ENCODE measurements at places on chromosomes 16 and 17.
A peak's percentile ranks its signal among the peaks of the same experiment; 100 is the strongest.

GRCh38 chr16:15993946-15994665 lies 44.7 kb downstream of the ABCC1 start:
- no peak for DNase-seq

DNA sequence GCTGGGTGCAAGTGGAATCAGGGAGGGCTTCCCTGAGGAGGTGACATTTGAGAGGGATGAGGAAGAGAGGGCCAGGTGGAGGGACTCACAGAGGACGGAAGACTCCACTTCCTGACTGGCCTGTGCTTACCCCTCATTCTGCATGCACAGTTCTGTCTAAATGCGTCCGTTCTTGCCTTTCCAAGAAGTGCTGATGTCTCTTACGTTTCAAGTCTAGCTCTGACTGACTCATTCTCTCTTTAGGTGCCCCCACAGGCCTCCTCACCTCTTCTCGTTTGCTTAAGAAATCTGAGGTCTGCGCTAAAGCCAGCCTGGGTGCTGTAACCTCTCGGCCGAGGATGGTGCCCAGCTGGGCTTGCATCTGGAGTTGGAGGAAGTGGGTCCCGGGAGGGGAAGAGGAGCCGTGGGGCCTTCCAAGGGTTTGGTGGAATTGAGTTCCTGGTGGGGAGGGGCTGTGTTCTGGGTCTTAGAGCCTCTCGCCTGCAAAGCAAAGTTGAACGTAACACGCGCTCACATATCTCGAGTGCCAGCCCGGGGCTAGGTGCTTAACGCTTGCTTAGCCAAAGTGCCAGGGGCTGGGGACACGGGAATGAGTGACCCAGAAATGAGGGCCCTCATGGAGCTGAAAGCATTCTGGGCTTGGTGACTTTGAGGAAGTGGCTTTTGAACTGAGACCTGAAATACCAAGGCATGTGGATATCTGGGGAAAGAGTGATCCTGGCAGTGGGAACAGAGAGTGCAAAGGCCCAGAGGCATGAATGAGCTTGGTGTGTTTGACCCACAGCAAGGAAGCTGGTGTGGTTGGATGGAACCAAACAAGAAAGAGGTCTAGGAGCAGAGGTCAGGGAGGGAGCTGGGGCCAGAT lies 4.8 kb downstream of the IL4R start:
- no peak for DNase-seq

DNA sequence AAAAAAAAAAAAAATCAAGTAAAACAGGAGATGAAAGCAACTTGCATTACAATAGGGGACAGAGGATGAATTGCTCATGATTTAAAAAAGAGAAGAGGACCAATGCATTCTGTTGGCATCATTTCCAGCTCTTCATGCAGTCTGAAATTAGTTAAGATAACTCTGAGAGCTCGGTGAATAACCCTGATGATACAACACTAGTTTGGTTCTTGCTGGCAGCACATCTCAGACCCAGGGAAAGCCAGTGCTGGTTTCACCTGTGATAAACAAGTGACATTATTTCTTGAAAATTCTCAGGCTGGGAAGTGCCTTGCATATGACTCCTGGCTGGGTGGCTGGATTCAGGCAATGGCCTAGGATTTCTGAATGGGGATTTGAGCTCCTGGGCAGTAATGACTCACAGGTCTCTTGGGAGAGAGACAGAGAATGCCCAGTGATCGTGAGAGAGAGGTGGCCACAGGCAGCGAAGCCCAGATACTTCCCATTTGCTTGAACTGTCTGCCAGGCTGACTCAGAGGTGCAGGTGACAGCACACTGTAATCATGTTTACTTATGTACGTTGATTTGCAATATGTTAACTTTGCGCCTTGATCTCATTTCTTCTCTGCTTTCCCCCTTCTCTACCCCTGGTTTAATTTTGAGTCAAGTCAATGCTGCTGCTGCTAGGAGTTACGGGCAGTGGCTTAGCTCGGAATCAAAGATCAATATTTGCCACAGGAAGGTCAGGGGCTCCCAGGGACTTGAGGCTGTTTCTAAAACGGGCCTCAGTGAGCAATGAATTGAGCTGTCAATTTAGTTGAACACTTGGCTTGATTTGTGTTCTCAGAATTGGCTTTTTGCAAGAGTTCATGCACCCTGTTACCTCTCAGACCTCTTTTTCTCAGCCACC lies 27.1 kb downstream of the ARSG start:
- peak; percentile 9 for DNase-seq

DNA sequence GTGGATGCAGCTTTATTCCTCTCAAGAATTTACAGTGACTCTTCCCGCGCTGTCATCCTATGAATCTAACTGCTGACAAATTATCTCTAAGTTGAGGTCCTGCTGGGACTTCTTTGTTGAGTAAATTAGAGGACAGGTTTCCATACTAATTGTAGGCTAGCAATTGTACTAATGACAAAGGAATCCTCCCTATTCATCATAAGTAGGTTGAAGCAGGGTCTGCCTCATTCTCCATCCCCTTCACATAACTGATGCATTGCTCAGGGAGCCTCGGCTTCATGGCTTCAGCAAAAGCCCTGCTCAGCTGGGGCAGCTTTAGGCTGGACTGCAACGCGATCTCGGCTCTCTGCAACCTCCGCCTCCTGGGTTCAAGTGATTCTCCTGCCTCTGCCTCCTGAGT lies 83.1 kb upstream of the IRX6 start:
- DNase-seq: no peak

DNA sequence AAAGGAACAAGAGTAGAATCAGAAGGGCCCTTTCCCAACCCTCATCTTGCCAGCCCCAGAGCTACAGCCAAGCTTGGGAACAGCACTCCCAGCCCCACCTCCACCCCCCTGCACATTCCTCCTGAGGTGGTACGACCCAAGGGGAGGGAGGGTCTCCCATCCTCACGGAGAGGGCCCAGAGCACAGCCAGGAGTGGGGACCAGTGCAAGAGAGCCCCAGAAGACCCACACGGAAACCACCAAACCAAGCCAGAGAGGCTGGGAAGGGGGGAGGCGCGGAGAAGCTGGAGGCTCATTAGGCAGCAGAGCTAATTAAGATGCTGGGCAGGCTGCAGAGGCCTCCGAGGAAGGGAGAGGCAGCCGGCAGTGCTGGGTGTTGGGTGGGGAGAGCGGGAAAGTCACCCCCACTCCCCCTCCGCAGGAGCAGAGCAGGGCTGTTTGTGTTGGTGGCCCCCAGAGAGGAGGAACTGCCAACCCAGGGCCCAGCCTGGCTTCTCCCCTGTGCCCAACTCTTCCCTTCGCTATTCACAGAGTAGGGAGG lies 2.4 kb downstream of the CACNB1 start:
- DNase-seq: no peak

GRCh38 chr17:418421-418751 lies 65.8 kb upstream of the RPH3AL start:
- no peak for DNase-seq

DNA sequence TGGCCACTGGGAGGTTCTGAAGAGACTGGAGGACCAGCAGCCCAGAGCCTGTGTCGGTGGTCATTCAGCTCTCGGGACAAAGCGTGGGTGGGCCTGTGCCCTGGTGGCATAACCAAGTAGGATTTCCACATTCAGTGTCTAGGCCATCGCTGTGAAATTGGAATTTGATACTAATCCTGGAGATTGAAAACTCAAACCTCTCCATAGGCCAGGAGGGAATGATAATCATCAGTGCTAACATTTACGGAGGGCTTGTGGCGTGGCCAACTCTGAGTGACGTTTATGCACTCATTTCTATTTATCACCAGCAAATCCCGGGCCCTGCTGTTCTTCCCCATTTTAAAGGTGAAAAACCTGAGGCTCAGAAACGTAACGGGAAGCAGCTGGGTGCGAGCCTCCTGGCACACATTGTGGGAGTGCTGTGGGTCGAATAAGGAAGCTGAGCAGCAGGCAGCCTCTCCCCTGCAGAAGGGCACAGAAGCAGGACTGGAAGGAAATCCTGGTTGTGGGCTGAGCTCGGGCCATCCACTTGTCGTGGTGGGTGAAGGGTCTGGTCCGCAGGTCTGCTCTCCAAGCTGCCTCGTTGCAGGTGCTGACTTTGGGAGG lies 33.1 kb downstream of the RAI1 start:
- no peak for DNase-seq

GRCh38 chr17:31645351-31645750 lies 213.7 kb downstream of the COPRS start:
- DNase-seq: no peak

GRCh38 chr17:9763643-9764042 lies 27.7 kb downstream of the DHRS7C start:
- DNase-seq: no peak

- peak; percentile 84 for DNase-seq
These were observed 344.6 kb downstream of the SOX9 start for GRCh38 chr17:72465191-72466024.

DNA sequence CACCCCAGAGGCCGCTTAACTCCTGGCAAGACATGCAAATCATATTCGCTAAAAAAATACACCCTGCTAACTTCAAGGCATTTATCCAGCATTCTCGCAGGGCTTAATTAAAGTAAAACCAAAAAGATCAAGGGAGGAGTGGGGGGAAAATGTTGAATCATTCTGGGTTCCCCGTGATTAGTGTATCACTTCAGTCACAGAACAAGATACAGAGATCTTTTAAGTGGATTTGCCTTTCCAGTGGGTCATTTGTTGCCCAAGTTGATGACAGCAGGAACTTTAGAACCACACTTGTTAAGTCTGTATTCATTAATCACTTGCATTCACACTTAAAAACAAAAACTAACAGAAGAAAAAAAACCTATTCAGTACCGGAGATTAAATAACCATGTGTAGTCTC lies 17.3 kb downstream of the CRYBA1 start:
- DNase-seq: no peak

GRCh38 chr16:17362183-17362582 lies 108.6 kb downstream of the XYLT1 start:
- peak; percentile 83 for DNase-seq

DNA sequence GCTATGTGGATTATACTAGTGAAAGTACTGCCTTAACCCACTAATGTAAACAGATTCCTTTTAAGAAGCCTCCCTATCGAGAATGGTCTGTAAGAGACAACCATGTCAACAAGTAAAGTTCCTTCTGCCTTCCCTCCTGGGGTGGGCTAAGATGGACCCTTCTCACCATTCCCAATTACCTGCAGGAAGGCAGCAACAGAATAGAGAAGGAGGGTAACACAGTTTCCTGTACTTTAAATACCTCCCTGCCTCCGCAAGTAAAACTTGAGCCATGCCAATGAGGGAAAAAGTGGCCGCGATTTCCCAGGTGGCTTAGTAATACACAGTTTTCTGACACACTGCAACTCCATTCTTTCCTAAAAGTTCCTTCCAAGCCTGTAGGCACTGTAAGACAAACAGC lies 45.2 kb downstream of the TOX3 start:
- DNase-seq: no peak

GRCh38 chr17:59671386-59671785 lies 35.8 kb downstream of the PTRH2 start:
- DNase-seq: no peak

DNA sequence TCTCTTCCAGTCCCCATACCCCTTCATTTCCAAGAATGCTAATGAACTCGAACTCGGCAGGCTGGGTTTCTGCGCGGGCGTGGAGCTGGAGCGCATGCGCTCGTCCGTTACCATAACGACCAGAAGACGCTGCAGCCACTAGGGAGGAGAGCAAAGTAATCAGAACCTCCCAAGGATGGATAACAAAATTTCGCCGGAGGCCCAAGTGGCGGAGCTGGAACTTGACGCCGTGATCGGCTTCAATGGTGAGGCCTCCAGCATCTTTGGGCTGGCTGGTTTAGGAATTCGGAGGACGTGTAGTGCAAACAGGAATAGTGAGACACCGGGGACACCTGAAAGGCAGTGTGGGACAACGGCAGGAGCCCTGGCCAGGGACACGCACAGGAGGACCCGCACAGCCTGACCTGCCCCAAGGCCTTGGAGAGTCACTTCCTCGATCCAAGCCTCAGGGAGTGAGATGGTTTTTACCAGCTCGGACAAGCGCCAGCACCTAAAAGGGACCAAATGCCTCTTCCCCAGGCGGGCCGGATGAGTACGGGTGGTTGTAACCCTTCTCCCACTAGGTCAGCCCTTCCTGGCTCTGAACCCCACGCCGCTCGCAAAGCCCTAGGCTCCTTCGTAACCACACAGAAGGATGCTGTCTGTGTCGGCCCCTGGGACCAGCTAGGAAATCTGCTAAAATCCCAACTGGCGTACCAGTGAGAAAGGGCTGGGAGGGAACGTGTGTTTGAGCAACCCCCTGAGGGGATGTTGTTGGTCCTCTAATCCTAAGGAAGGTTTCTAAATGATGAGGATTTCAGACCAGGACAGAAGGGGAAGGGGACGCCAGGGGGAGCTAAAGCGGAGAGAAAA lies at the start of gene CFAP52:
Gene CFAP52, plus strand, starts transcription at position 122 of the 852 bp plus-strand sequence. Its CDS starts 54 bp downstream, at position 176.
- peak; percentile 76 for DNase-seq

DNA sequence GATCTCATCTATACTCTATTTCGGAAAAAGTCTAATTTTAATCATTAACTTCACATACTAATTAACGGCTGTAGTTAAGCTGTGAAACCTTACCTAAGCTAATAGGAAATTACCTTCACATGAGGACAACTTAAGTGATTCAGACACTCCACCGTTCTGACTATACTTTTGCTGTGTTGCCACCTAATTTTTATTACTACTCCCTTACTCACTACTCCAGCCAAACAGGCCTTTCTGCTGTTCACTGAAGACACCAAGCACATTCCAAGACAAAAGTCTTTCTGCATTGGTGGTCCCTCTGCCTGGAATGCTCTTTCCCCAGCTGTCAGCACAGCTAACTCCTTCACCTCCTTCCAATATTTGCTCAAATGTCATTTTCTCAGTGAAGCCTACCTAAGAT lies 1.3 kb downstream of the CMTR2 start:
- no peak for DNase-seq

DNA sequence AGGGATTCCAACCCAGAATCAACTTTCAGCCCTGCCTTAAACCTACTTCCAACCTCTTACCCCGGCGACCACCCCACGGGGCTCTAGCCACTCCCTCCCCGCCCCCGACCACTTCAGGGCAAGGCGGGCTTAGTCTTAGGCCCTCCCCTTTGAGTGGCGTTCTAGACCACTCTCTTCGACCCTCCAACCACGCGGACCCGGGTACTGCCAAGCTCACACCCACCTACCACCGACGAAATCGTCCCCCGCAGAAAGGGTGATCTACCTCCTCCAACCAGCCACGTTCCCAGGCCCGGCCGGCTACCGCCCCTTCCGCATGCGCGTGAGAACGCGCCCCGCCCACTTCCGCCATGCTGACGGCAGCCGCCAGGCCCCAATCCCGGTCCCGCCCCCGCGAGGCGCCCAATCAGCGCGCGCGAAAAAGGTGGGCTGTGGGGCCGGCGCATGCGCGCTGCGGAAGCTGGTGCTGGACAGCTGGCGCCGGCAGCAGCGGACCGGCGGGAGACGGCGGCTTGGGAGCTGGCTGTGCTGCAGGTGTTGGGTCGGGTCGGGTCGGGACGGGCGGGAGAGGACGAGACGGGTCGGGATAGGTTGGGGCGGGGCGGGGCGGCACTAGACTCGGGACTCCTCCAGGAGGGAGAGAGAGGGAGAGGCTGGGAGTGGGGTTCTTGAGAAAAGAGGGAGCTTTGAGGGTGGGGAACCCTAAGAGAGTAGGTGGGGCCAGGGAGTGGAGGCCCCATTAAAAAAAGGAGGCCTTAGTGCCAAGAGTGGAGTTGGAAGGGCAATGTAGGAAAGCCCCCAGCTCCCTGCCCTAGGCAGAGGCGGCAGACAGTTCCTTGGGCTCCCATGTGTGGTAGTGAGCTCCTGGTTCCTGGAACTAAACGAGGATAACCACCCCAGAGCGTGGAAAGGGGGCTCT lies at the start of gene NAT9:
Gene NAT9, minus strand, starts transcription at position 302 of the 919 bp plus-strand sequence. CDS start 647 bp downstream, outside the sequence.
- peak; percentile 98 for DNase-seq

Measured in NCI-H345 (cell line).